ENCODE measurements at places on chromosomes 13 and 19.
A peak's percentile ranks its signal among the peaks of the same experiment; 100 is the strongest.

DNA sequence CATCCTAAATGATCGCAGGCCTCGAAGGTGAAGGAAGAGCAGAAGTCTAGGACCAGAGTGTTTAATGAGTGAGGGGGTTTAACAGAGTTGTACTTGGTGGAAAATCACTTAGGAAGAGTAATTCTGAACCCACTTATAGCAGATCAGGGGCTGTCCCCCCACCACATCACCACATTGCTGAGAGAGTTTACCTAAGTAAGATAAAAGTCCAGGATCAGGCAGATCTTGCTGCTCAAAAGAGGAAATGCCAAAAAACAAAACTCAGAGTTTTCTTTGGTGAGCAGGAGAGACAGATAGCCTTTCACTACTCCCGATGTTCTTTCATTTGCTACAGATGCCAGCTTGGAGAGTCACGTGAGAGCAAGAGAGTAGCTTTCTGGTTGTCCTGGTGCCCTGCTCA is 15.4 kb downstream of the ZNF317 start:
- DNase-seq, result no peak

DNA sequence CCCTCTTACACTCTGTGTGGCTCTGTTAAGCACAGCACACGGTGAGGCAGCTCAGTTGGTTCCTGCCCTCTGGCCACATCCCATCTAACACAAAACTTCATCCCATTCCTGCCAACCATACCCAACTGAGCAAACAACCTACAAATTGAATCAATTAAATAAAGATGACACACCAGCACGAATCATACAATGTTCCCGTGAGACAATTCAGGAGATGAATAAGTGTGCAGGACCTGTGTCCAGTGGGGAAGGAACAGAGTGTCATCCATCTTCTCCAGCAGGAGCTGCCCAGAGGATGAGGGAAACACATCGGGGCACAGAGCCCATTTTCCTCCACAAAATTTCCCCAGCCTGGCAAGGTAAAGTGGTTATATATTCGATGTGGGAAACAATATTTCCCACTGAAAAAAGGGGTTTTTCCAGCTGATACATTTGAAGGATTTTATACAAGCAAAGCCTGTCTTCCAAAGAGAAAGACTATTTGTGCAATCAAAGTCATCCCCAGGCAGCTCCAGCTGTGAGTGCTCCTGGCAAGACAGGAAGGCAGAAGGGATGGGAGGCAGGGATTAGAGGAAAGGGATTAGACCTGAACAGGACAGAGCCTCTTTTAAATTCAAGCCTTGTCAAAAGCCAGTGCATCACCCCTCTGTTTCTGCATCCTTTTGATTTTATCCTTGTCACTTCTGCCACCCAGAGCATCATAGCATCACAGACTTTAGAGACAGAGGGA is 240.2 kb downstream of the LHFPL6 start:
- no peak for DNase-seq

- no peak for DNase-seq
Measured at GRCh38 chr19:5261156-5261890, 79.3 kb downstream of the PTPRS start.

GRCh38 chr13:101649488-101650126 is 197.1 kb downstream of the ITGBL1 start:
- DNase-seq, result no peak

GRCh38 chr13:107138486-107138885 is 570.5 kb upstream of the ARGLU1 start:
- DNase-seq, result peak; percentile 18

DNA sequence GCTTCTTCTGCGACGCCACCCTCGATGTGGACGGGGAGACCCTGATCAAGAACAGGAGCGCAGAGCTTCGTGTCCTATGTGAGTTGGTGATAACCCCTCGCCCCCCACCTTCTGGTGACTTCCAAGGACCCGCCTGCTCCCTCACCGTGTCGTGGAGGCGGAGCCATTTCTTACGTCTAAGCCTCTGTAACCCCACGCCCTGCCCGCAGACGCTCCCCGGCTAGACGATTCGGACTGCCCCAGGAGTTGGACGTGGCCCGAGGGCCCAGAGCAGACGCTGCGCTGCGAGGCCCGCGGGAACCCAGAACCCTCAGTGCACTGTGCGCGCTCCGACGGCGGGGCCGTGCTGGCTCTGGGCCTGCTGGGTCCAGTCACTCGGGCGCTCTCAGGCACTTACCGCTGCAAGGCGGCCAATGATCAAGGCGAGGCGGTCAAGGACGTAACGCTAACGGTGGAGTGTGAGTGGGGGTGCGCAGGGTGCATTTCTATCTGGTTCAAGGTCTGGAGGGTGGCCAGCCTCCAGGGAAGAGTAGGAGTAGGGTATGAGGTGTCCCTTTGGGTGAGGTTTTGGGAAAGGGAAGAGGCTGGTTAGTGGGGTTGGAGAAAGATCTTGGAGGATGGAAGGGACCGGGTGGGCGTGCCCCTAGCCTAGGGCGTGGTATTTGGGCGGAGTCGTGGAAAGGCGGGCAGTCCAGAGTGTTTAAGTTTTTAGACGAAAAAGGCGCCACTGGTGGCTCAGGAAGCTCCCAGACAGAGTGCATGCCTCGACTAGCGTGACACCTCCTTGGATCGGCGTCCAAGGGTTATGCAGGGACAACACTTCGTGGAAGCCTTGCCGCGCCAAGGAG is 3.3 kb downstream of the ICAM5 start:
- DNase-seq, result no peak

GRCh38 chr13:50873467-50873866 is 30.0 kb upstream of the DLEU7 start:
- no peak for DNase-seq

GRCh38 chr13:59236944-59237343 is 926.8 kb downstream of the DIAPH3 start:
- no peak for DNase-seq

DNA sequence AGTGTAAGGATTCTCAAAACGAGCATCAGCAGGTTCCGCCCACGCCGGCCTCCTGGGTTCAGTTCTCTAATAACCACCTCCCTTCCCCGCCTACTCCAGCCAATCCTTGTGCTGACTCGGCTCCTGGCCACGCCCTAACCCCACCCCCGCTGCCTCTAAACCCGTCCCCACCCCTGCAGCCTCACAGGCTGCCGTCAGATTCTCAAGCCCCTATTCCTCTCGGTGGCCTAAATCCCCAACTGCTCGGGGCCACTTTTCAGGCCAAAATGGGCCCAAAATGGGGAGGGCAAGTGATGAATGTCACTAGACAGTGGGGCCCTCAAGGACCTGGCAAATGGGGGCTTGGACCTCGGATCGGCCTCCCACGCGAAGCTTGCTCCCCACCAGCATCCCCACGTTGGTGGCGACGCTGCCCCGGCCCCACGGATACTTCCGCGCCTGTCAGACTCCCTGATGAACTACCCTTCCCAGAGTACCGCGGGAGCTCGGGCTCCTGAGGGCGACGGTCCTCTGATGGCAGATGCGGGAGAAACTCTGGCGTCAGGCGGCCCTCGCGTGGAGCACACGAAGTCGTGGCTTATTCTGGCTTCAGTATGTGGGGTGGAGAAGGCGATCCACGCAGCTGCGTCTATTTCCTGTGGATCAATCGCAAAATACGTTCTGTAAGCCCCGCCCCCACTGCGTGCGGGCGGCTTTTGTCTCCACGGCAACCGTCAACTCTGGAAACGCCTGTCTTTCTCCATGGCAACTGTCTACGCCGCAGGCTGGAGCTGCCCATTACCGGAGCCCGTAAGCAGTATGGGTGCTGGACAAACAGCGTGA is 24.8 kb downstream of the ZNF473 start:
- DNase-seq, result peak; percentile 81

DNA sequence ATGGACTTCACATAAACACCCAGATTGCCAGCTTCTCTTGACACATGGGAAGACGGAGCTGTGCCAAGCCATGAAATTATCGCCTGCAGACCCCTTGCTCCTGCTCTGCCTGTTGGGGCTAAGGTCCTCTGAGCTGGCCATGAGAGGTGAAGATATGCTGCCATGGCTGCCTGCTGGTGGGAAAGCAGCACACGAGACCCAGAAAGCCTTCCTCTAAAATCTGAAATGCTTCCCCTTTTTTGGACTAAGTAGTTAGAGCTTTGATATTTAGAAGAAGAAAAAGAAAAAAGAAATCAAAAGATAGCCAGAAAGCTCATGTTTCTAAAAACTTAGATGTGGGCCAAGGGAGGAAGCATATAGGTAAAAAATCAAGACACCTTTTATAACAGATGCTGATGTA is 11.2 kb downstream of the WDFY2 start:
- no peak for DNase-seq

DNA sequence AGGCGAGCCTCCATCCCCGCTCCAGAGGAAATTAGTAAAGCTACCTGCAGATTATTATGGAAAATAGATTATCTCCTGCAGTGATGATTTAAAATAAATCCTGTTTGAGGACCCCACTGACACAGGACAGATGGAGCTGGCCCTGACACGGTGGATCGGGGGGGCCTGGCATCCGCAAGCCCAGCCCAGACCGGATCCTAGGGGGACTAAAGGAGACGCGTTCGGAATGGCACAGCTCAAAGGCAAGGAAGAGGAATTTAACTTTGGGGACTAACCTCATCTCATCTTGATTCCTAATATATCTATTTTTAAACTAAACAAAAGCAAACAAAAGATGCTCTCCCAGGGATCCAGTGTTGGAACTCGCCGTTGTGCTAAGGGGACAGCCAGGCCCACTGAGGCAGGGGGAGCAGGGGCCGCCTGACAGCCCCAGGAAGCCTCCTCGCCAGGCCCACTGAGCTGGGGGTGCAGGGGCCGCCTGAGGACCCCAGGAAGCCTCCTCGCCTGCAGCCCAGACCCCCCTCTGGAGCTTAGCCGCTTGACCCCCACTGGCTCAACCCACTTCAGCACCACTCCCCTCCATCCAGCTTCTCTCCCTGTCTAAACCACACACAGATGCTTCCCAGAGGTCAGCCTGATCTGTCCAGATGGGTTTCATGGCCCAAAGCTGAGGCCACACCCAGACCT is 78.6 kb downstream of the SPACA7 start:
- no peak for DNase-seq

GRCh38 chr19:3599776-3600187 is 6.9 kb downstream of the TBXA2R start:
- no peak for DNase-seq

DNA sequence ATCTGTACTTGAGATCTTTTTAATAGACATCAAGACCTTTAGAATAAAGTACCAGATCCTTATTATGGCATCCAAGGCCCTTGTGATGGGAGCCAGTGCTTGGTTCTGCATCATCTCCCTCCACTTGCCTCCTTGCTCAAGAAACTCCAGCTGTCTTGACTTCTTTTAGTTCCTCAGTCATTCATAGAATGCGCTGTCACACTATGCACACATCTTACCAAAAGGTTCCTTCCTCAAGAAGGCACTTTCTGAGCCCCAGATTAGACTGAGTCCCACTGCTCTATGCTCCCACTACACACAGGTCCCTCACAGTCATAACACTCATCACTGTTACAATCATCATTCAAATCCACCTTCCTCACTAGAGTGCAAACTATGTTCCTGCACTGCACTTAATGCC is 57.8 kb upstream of the ITM2B start:
- DNase-seq, result no peak

DNA sequence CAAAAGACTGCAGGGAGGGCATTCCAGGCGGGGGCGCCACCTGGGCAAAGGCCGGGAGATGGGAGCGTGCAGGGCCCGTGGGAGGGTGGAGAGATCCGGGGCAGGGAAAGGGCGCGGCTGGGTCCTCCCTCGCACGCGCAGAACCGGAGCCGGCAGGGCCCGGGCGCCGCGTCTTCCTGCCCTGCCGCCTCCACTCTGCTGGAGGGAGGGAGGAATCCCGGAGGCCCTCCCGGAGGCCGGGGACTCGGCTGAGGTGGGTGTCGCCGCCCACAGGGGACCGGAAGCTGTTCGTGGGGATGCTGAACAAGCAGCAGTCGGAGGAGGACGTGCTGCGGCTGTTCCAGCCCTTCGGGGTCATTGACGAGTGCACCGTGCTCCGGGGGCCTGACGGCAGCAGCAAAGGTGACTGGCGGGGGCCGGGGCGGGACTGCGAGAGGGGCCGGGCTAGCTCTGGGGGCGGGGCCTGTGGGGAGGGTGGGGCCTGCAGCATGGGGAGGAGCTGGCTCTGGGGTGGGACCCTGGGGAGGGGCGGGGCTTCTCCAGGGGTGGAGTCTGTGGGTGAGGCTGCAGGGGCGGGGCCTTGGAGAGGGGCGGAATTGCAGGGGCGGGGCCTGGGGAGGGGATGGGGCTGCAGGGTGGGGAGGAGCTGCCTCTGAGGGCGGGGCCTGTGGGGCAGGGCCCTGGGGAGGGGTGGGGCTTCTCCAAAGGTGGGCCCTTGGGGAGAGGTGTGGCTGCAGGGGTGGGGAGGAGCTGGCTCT is 51.3 kb downstream of the CELF5 start:
- DNase-seq, result peak; percentile 51

DNA sequence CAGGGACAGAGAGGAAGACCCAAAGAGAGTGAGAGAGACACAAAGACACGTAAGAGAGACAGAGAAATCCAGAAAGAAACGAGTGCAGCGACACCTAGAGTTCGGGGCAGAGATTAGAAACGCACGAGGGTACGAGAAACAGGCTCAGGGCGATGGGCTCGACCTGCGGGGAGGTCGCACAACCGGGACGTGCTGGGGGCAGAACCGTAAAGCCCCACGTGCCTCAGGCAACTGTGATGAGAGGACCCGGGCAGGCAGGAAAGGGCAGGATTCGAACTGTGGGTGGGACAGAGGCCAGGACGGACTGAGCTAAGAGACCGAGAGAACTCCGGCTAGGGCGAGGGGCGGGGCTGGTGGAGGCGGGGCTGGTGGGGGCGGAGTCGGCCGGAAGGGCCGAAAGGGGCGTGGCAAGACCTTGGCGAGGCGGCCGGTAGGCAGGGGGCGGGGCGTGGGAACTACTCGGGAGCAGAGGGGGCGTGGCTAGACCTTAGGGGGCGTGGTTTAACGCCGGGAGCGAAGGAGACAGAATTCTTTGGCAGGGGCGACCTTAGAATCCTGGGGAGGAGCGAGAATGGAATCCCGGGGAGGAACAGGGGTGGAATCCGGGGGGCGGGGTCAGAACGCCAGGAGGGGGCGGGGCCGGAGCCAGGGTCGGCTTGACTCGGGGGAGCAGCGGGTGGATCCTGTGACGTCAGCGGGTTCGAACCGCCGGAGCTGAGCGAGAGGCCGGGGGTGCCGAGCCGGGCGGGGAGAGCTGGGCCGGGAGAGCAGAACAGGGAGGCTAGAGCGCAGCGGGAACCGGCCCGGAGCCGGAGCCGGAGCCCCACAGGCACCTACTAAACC is at the start of gene NECTIN2:
Gene NECTIN2 (plus strand): TSS at position 686 of the 843 bp plus-strand sequence. CDS start 229 bp downstream, outside the sequence.
- peak; percentile 99 for DNase-seq

GRCh38 chr13:50915565-50915964 is 6.0 kb downstream of the RNASEH2B start:
- DNase-seq, result no peak

DNA sequence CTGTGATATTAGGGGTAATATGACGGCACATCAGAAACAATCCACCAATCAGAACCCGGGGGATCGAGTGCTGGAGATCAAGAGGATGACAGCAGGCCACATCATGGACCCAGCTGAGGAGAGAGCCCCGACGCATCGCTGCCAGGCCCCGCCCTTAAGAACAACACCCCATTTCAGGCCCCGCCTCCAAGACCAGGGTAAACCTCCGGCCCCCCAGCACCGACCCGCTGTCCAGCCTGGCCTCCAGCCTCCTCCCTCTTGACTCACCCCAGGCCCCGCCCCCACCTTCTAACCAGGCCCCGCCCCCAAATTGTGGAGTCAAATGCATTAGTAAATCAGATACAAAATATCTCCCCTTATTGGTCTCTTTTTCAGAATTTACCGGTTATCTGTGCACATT is 4.7 kb upstream of the ZNF611 start:
- DNase-seq, result no peak

- DNase-seq, result no peak
Measured at GRCh38 chr13:99220199-99220935, 19.7 kb downstream of the UBAC2 start.

GRCh38 chr13:97258801-97259200 is 36.7 kb downstream of the MBNL2 start:
- DNase-seq, result no peak

- no peak for DNase-seq
Measured at GRCh38 chr19:49749055-49749716, 13.9 kb downstream of the TSKS start.

Data from right hindlimb (tissue), 1 donor.